ENCODE measurements at places on chromosomes 12 and 14.

- no peak for DNase-seq
These were observed 1.2 kb downstream of the DYRK2 start for GRCh38 chr12:67649570-67650387.

DNA sequence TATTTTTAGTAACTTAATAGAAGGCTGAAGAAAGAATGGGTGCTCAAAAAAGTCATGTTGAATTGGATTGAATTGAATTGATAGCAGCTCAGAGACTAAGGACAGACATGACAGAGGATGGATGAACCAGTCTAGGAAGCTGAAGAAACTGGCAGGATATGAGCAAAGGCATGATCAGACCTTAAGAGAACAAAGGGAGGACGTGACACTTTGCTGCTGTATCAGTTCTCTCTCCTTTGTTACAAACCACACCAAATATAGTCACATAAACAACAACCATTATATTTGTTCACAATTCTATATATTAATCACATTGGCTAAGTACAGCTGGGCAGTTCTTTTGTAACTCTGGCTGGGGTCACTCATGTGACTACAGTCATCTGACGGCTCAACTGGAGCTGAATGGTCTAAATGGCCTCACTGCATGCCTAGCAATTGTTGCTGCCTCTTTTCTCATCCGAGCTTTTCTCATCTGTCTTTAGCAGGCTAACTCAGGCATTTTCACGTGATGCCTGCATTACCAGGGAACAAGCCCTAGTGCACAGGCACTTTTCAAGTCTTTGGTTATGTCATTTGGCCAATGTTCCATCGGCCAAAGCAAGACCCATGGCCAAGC, 355.0 kb downstream of the ETNK1 start:
- DNase-seq = no peak

GRCh38 chr14:80946187-80946586, 4.6 kb upstream of the CEP128 start:
- no peak for DNase-seq

GRCh38 chr14:61562321-61563161, 132.8 kb upstream of the HIF1A start:
- no peak for DNase-seq

- no peak for DNase-seq
These were observed 21.3 kb upstream of the RIN3 start for GRCh38 chr14:92492258-92492657.

DNA sequence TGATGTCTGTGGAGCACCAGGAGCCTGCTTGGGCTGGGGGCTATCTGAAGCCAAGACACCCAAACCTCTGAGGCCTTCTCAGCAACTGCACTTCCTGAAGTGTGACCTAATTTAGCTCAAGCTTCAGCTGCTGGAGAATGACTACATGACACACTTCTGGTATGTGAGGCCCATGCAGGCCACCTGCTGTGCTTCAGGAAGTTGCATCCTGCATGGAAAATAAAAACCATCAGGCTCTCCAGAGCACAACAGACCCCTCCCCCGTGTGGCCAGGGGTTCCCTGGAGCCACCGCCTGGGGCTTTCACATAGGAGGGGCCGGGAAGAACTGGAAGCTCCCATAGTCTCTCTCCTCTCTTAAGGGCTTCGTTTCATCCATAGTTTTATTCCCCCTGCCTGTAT, 217.7 kb downstream of the SLC15A4 start:
- DNase-seq = no peak

DNA sequence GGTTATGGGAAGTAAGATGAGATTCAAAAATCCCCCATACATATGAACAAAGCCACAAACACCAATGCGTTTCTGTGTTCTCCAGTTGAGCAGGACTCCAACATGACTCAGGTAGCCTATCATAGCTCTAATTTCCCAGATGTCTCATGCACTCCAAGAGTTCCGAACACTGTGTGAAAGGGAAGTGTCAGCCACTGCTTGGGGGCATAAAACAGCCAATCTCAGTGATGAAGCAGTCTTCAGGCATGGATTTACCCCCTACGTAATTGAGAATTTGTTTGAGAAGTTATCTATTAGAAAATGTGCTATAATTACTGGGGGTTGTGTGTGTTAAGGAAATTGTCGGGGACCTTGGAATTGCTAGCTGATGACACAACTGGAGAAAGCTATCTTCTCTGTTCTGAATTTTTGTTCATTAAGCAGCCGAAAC, 153.9 kb upstream of the AVPR1A start:
- no peak for DNase-seq

DNA sequence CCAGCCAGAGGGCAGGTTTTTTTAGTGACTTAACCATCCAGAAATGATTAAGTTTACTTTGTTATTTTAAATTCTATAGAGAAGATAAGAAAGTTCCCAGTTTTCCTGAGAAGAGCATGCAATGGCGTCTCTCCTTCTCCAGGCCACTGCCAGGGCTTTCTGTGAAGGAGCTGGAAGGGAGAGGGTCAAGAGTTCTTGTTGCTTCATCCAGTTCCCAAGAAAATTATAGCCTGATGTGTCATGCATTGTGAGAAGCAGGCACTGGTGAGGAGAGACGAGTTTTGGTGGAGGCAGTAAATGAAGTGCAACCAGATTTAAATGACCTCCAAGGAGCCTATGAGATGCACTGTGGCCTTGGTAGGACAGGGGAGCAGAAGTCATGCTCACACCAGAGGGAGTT, 14.2 kb downstream of the ELK3 start:
- DNase-seq = no peak

DNA sequence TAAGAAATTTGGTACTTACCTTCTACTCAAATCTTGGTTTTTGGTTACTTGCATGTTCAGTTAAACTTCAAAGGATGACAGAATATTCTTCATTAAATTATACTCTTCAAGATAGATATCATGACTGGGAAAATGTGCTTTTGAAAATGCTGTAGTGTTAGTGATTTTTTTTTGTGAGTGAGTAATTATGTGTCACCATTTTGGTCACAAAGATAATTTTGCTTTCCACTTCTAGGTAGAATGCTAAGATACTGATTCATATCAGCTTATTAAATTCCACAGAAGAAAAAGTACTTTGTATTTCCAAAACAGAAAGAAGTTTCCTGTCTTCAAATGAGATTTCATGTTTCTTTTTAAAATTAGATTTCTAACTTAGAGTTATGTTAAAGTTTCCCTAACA, 61.2 kb downstream of the ATXN7L3B start:
- no peak for DNase-seq

GRCh38 chr12:88870000-88870737, 289.9 kb upstream of the KITLG start:
- no peak for DNase-seq

DNA sequence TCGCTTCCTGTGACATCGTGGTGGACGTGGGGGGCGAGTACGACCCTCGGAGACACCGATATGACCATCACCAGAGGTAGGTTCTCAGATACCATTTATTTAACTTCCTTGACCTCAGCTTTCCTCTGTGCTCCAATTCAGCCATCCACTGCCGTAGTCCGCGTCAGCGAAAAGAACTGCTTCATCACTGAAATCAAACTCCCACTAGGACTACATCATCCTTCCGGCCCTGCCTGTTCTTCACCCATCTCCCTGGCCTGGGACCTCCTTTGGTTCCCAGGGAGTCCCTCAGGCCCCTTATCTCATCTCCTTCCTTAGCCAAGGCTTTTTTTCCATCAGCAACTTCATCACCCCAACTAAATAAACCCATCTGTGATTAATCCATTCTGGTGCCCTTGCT, 692 bp downstream of the MYG1 start:
- no peak for DNase-seq

DNA sequence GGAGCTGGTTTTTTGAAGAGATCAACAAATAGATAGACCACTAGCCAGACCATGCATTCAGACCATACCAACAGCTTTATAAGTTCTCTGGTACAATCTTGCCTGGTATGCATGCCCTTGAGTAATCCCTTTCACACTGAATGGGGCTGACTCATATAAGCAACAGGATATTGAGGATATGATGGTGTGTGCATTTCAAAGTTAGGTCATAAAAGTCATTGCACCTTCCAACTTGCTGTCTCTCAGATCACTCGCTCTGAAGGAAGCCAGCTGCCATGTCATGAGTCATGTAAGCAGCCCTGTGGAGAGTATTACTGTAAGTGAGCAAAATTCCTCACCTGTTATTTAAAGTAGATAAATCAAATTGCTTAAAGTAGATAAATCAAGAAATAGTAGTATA, 45.0 kb upstream of the OR6J1 start:
- no peak for DNase-seq

DNA sequence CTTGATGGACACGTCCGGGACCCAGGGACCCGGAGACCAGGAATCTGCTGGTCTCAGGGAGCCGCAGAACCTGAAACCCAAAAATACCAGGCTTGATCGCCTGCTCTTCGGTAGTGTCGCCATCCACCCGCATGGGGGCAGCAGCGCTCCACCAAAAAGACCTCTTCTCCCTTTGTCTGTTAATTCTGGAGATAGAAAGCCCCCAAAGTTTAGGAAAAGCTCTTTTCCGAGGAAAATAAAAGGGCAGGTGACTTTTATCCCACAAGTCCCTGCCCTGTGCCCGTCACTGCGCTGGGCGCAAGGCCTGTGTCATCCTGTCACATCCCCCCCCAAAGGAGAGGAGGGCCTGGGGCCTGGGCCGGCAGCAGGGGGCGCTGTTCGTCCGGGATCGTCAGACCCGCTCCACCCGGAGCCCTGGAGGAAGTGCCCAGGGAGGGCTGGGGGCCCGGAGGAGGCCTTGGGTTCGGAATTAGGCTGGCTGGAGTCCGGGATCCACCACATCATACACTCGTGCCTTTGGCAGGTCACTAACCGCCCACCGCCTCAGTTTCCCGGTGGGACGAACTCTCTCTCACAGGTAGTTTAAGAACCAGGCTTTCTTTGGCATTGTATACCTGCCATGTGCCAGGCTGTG, 31.9 kb downstream of the DAD1 start:
- peak; percentile 80 for DNase-seq

- no peak for DNase-seq
These were observed 1.7 kb downstream of the FOS start for GRCh38 chr14:75280291-75280830.

GRCh38 chr12:48193623-48194022, 9.5 kb downstream of the OR10AD1 start:
- DNase-seq = no peak

DNA sequence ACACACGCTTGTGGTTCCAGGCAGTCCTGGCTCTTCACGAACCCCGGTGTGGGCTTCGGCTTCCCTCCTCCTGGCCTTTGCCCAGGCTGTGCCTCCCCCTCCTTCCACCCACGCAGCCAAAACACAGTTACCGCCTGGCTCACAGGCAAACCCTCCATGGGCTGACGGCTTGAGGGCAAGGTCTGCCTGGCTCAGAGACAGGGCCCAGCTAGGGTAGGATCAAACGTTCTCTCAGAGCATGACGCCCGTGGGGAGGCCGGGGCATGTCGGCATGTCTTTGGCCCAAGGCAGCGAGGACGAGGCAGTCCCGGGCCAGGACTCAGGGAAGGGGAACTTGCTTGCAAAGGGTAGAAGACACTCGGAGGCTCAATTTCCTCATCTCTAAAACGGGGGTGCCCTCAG, 2.1 kb downstream of the SLC25A47 start:
- no peak for DNase-seq

DNA sequence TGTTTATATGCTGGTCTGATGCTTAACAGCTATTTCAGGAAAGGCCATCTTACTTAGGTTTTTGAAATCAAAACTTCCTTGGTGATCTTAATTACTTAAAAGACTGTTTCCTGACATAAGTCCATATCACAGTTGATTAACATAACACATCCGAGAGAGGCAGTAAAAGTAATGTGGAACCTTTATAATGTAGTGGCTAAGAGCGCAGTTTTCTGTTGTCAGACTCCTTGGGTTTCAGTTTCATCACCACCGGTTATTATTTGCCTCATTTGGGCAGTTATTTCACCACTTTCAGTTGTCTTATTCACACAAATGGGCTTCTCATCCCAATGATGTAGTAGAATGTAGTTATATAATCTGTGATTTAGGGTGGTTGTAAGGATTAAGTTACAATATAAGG, 30.9 kb downstream of the TBC1D15 start:
- DNase-seq = no peak

DNA sequence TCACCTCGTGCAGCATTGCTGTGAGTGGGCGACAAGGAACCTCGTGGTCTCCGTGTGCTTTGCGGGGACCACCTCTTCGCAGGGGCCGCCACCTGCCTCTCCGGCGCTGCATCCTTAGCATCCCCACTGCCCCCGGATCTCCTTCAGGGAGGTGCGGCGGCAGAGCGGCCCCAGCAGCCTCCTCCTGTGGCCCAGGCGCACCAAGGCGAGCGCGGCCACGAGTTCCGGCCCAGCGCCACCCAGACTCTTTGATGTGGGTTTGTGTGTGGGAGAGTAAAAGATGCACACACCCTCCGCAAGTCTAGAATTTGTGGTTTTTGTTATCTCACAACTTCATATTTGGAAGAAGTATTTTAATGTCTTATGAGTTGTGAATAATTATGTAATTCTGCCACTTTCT, 118.8 kb upstream of the DIO3 start:
- peak; percentile 9 for DNase-seq

GRCh38 chr14:31360919-31361662, 59.3 kb downstream of the HEATR5A start:
- no peak for DNase-seq

DNA sequence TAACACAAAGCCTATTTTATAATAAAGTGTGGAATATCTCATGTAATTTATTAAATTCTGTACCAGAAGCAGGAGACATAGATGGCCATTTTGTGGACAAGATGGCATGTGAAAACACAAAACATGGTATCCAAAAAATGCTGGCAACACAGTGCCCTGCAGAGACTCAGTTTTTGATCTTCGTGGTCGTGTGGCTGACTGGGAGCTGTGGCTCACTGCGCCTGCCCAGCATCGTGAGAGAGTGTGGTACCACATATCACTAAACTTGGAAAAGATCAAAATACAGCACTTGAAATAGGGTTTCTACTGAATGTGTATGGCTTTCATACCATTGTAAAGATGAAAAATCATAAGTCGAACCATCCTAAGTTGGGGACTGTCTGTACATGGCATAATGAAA, 43.0 kb upstream of the MANSC4 start:
- no peak for DNase-seq

DNA sequence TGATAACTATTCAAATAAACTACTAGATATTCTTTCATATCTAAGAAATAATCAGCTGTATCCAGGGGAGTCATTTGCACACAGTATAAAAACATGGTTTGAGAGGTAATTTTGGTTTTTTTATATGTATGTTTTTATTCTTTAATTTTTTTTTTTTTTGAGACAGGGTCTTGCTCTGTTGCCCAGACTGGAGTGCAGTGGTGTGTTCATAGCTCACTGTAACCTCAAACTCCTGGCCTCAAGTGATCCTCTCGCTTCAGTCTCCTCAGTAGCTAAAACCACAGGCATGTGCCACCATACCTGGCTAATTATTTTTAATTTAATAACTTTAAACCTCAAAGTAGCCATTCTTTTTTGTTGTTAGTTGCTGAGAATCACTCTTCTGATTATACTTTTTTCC, 1.8 kb downstream of the PRORP start:
- DNase-seq = no peak

GRCh38 chr12:53241623-53242412, 9.8 kb upstream of the RARG start:
- DNase-seq = no peak

GRCh38 chr14:101132588-101132987, 229.1 kb upstream of the RTL1 start:
- DNase-seq = no peak

Data from T follicular helper cell (primary cell).